ENCODE measurements at places on chromosomes 16 and 17.

DNA sequence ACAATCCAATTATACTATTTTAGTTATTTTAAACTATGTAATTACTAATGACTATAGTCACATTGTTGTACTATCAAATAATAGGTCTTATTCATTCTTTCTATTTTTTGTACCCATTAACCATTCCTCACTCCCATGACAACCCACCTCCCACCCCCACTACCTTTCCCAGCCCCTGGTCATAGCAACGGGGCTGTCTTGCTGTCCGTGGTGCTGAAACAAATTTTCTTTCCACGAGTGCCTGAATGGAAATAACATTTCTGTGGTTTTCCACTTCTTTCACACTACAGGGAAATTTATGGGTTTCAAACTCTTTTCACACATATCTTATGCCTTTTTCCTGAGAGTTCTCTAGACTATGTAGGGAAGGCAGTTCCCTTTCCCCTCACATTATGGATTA, 326.6 kb downstream of the PHKB start:
- no peak for DNase-seq

GRCh38 chr16:77805398-77805797, 17.0 kb downstream of the VAT1L start:
- no peak for DNase-seq

DNA sequence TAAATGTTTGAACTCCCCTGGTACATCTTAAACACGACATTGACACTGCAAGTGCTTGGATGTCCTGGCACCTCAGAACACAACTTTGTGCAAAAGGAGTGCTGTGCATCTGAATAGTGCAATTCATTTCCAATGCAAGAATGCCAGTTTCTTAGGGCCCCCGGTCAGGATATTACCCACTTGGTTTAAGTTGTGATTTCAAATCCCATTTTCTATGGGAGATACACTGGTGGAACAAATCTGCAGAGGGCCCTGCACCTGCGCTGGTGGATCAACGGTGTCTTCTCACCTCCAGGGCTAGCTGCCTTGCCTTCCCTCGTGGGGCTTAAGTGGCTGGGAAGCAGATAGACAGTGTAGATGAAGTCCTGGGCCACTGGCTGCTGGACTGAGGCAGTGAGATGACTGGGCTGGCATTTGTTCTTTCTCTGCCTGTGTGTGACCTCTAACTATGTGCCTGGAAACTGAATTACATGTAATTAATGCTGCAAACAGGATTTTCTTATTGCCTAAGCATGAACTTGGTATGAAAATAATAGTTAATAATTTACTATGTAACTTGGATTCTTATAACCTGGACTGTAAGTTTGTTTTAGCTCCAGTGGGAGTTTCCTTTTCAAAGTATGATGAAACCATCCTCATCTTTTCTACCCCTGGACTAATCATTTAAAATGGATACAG, 20.9 kb downstream of the HAPSTR1 start:
- no peak for DNase-seq

GRCh38 chr17:34484193-34484733, 95.1 kb upstream of the TMEM132E start:
- no peak for DNase-seq

DNA sequence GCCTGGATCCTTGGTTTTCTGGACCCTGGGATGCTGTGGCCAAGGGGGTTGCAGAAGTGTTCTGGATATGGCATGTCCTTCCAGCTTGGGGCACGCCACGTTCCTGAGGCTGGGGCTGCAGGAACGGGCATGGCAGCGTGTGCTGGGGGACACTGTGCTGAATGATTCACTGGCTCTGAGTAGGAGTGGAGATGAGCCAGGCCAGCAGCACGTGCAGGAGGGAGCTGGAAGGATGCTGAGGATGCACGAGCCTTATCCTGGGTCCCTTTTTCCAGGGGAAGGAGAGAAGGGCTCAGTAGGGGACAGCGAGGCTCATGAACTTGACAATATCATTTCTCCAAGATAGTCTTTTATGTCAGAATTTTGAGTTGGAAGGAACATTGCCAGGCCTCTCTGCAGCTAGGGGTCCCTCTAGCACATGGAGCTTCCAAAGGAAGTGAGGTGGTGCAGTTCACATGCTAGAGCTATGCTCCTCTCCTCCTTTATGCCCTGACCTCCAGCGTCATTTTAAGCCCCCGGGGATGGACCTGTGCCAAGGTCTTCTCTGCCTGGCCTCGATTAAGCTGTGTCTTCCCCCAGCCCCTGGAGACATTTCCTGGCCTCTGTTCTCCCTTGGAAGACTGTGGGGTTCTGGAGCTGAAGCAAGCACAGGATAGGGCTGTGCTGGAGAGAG, 125.9 kb downstream of the OR1D5 start:
- DNase-seq: no peak

- no peak for DNase-seq
Observed at GRCh38 chr17:37792787-37793186, 47.9 kb upstream of the HNF1B start.

DNA sequence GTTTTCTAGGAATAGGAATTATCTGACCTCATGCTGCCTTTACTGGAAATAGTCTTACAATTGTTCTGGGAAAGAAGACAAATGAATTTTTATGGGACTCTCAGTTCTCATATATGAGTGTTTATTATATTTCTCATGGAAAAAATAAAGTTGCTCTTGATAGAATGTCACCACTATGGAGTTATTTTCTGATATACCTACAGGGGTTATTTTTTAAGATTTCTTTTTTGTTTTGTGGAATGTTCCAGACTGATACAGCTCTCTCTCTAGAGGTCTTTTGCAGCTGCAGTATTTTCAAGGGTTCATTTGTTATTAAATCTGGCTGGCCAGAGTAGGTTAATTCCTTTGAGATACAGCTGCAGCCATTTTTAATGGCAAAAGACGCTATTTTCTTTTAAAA, 100.7 kb downstream of the ABCA8 start:
- no peak for DNase-seq

DNA sequence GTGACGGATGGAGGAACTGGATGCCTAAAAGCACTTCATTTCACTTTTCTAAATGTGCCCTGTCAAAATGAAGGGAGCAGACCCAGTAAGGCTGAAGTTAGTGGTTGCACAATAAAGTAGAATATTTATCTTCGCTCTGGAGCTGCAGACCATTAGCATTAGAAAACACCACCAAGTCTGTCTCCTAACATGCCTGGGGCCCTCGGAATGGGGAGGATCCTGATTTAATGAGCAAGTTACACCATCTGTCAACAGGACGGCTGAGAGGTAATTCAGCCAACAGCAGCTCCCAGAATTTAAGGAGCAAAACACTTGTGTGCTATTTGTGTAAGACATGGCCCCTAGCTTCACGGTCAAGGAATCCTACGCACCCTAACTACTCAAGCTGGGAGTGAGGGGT, 22.3 kb downstream of the CA10 start:
- no peak for DNase-seq

GRCh38 chr16:67249178-67250044, 632 bp downstream of the SLC9A5 start:
- DNase-seq: no peak

DNA sequence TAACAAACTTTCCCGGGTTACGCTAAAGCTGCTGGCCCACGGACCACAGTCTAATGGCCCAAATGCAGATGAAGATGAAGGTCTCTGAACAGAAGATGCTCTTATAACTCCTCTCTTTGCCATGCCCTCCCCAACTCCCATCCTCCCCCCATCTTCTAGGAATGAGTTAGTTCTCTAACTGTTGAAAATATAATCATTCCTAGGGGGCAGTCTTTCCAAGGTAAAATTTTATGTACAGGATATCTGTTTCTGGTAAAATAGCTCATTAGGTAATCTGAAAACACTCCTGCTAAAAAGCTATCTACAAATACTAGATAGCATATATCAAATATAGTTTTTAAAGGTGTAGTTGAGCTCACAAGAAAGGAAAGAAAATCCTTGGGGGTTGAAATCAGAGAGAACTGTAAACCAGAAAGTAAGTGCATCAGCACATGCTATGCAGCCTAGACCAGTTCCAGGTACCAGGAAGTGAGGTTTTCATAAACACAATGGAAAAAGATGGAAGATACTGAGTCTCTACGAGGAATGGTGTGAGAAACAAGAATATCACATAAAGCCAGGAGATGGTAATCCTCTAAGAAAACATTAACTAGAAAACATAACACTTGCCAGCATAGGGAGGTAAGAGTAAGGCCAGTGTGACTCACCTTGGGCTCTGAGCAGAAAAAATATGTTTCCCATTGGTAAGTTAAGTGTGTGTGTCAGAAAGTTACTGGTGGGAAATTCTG, 38.1 kb downstream of the CMC2 start:
- no peak for DNase-seq

- no peak for DNase-seq
Observed at GRCh38 chr17:61479493-61480413, 27.5 kb downstream of the TBX4 start.

DNA sequence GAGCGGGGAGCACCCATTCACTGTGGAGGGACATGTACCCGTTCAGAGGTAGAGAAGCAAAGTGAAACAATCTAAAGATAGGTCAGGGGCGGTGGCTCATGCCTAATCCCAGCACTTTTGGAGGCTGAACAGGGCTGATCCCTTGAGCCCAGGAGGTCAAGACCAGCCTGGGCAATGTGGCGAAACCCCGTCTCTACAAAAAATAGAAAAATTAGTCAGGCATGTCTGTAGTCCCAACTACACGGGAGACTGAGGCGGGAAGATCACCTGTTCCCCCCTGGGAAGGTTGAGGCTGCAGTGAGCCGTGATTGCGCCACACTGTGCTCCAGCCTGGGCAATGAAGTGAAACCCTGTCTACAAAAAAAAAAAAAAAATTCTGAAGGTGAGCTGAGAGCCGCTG, 21.7 kb downstream of the MYL4 start:
- no peak for DNase-seq

GRCh38 chr17:33964344-33964979, 290.6 kb upstream of the CCL2 start:
- no peak for DNase-seq

DNA sequence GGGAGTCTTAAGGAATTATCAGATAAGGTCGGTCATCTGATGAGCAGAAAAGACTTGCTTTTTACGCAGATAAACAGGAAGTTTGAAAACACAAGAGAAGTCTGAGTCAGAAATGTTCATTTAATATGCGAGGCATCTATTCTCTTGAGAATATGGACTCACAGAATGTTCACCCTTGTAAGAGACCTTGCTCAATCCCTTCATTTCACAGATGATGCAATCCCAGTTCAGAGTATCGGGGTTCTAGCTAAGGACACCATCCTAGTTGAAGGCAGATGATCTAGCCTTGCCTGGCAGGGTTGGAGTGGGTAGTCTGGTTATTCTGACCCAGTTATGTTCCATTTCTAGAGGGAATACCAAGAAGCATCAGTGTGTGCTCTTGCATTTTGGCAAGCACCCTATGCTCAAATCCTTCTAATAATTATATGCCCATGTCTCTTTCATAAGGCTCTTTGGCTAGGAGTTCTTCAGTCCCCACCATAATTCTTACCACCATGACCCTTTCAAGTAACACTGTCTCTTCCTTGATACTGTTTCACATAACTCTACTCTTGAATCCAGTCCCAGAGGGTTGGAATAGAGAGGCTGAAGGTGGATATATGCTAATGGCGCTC, 42.5 kb downstream of the YPEL2 start:
- no peak for DNase-seq

GRCh38 chr17:36928471-36929345, 8.6 kb upstream of the LHX1 start:
- no peak for DNase-seq

DNA sequence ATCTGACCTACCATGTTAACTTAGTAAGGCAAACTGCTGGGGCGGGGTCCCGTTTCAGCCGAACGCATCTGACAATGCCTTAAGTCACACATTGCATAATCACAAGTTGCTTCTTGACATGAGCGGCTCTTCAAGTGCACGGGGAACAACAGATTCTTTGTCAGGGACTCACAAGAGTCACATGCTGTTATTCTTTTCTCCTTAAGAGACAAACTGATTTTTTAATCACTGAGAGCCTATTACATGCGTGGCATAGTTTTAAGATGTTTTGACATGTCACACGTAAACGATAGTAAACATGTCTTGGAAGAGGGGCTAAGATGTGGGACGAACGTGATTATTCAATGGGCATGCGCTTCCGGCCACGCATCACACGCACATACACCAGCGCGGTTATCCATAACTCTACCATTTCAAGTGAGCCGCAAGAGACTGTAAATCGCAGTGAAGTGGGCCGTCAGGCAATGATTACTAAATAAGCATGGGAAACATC, 63.4 kb downstream of the ADCY9 start:
- DNase-seq: no peak

GRCh38 chr16:52497067-52497816, 49.7 kb downstream of the TOX3 start:
- no peak for DNase-seq

DNA sequence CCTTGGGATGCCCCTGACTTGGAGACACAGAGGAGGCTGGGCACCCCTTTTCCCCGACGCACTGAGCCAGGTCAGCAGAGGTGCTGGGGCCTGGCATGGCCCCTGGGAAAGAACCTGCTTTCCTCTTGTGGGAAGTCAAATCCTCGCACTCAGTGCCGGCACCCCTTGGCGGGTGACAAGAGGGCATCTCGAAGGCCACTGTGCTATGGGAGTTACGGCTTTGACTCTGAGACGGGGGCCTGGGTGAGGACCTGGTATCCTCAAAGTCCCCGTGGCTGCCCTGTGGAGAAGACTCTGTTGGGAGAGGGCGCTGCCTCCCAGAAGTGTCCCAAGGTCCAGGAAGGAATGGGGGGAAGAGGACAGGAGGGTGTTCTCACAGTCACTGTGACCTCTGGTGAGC, 117.0 kb downstream of the METRNL start:
- DNase-seq: no peak

GRCh38 chr17:73588891-73589290, 55.4 kb downstream of the SDK2 start:
- DNase-seq: no peak

DNA sequence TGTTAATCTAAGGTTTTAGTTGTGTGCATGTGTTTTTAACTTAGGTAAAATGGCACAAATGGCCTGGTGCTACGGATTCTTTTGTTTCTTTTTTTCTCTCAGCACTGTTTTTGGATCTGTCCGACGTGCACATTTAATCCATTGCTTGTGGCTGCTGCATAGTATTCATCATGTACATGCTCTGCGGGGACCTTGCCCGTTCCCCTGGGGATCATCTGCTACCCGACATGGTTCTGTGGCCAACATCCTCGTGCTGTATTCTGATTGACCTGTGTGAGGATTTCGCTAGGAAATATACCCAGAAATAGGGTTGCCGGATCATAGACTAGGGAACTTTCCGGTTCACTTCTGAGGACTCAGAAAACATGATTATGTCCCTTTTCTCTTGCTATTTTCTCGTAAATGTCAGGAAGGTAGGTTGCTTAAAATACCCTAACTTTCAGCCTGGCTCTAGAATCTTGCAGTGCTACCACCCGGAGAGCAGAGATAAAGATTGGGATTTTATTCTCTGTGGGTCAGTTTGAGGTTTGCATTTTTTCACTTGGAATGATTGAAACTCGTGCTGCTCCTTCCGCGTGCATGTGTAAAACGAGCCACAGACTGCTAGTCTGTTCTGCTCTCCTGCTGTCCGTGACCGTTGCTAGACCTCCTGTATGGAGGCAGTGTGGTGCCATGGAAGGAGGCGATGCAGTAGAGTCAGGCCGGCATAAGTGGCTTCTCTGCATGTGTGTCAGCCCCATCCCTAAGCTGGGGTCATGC, 42.9 kb downstream of the LDHD start:
- DNase-seq: no peak

GRCh38 chr16:66275775-66276428, 90.6 kb upstream of the CDH5 start:
- no peak for DNase-seq

GRCh38 chr16:79466111-79466510, 134.4 kb downstream of the MAF start:
- DNase-seq: no peak

GRCh38 chr17:57045868-57046704, 39.0 kb upstream of the AKAP1 start:
- DNase-seq: no peak

- no peak for DNase-seq
Observed at GRCh38 chr17:69710926-69711325, 296.4 kb downstream of the MAP2K6 start.
